Stimulated activated CD8-positive, alpha-beta memory T cell treated with anti-CD3 and anti-CD28 coated beads, Interleukin-4, amount 100 ng/mL, for 1 hour (primary cell): ENCODE measurements at places on chromosomes 6 and 20.
A peak's percentile ranks its signal among the peaks of the same experiment; 100 is the strongest.

- DNase-seq: no peak
These were observed 13.2 kb upstream of the ATXN1 start for GRCh38 chr6:16774437-16774836.

GRCh38 chr6:158954753-158955152 is 45.2 kb downstream of the RSPH3 start:
- no peak for DNase-seq

- no peak for DNase-seq
These were observed 136.3 kb downstream of the CD109 start for GRCh38 chr6:73832313-73832712.

DNA sequence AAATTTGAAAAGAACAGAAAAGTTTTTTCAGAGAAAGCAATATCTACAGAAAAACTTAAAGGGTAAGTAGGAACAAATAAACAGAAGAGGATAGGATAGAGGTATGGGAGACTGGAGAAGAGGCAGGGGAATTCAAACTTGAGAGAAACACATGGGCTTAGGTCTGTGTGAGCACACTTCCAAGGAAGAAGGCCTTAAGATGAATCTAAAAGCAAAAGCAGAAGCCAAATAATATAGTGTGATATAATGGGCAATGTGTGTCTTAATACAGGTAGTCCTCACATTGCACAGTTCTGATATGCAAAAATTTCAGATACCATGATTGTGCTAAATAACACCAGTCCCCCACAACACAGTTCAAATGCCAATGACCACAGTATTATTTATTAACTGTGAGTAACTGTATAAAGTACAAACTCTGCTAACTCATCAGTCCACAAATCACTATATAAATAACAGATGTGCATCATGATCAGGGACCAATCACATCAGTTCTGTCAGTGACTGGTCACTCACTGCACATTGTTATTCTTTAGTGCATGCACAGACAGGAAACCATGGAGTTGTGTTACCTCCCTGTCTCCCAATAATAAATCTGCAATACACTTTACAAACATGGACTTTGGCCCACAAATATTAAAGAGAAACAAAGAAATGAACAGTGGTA is 18.6 kb downstream of the SNX14 start:
- no peak for DNase-seq

DNA sequence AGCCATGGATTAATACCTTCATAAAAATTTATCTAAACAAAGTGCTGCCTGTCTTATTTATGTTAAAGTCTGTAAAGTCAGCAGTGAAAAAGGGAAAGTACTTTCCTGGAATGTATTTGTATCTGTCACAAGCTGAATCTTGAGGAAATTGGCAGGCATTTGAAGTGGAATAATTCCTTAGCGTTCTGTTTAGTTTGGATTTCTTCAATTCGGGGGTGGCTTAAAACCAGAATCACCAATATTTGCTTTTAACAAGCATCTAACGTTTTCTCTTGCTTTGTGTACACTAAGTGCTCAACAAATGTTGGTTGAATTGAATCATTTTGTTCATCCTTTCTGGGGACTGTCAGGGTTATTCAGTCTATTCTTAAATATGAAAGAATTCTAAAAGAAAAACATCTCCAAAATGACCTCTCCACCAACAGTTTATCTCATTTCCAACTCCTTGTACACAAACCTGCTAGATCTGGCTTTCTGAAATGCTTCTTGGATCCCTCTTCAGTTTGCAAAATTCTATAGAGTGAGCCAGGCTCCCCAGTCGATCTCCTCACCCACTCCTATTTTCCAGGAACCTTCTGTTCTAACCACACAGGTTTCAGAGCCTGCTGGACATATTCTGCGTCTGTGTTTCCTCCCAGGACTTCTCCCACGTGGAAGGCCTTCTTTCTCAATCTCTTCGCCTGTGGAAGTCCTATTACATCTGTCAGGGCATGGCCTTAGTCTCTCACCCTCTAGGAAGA is 2.0 kb upstream of the NPEPL1 start:
- no peak for DNase-seq

DNA sequence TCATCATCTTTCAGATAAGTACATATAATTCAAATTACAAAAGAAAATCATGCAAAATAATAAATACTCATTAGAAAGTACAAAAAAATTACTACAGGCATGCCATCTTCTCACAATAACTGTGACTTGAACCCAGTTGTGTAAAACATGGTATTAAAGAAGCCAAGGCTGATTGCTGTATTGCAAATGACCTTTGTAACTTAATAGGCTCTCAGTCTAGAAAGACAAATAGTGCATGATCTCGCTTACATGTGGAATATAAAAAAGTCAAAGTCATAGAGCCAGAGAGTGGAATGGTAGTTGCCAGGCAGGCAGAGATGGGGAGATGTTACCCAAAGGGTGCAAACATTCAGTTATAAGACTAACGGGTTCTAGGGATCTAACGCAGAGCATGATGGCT is 626.1 kb downstream of the COL12A1 start:
- DNase-seq: no peak

GRCh38 chr6:157494132-157494710 is 113.2 kb downstream of the ZDHHC14 start:
- DNase-seq: no peak

GRCh38 chr20:10242166-10242565 is 23.5 kb downstream of the SNAP25 start:
- no peak for DNase-seq

GRCh38 chr20:58976061-58976730 is 4.9 kb upstream of the NELFCD start:
- DNase-seq: no peak

GRCh38 chr6:34178357-34179105 is 32.6 kb upstream of the GRM4 start:
- no peak for DNase-seq

GRCh38 chr6:15270402-15270801 is 24.5 kb downstream of the JARID2 start:
- DNase-seq: no peak

- DNase-seq: peak; percentile 34
These were observed 8.1 kb upstream of the ATXN1 start for GRCh38 chr6:16769131-16769985.

GRCh38 chr6:137820425-137820824 is 46.6 kb upstream of the TNFAIP3 start:
- no peak for DNase-seq

- DNase-seq: no peak
These were observed 50.5 kb downstream of the EYA4 start for GRCh38 chr6:133291671-133292070.

- peak; percentile 5 for DNase-seq
These were observed 40.6 kb downstream of the SH3BGRL2 start for GRCh38 chr6:79671600-79672266.

DNA sequence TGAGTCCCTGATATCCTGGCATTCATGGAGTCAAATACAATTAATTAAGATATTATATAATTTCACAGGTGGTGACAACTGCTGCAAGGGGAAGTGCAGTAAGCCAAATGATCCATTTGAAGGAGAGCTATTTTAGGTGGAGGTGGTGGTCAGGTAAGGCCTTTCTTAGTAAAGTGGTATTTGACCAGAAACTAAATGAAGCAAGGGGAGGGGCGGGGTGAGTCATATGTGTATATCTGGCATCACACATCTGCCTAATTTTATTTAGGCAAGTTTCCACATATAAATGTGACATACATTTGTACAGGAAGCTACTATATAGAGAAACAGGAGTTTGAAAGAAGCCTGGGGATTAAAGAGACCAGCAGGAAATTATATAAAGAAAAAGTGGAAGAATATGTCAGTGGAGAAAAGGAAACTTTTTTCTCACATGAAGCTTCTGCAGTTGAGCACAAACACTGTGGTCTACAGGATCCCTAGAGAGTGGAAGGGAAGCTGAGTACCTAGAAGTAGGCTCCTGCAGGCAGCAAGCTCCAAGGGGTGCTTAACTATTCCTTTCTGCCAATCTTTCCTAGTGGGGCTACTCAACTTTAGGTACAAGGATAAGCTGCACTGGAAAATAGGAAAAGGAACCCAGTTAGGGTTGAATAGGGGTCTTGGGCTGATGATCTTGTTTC is 99.6 kb downstream of the OGFRL1 start:
- DNase-seq: no peak
